ENCODE measurements at places on chromosomes 4 and X.

- DNase-seq, result no peak
- no peaks in the 10 kb centered on the region for H3K36me3 ChIP-seq
- no peaks in the 10 kb centered on the region for H3K27me3 ChIP-seq
- peaks cover 18% of the 10 kb centered on the region for H3K4me1 ChIP-seq
These were observed 494.4 kb downstream of the TMA16 start for GRCh38 chr4:163988865-163989264.

- H3K27me3 ChIP-seq, result peaks cover 2% of the 10 kb centered on the region
- peaks cover 36% of the 10 kb centered on the region for H3K4me1 ChIP-seq
- DNase-seq, result no peak
- H3K27ac ChIP-seq, result peak overlapping the region; percentile 91
These were observed 301.7 kb downstream of the ADGRL3 start for GRCh38 chr4:61501812-61502211.

- H3K36me3 ChIP-seq, result no peaks in the 10 kb centered on the region
- H3K27ac ChIP-seq, result no peak overlapping the region
- no peak for DNase-seq
- H3K4me3 ChIP-seq, result no peak overlapping the region
- no peaks in the 10 kb centered on the region for H3K27me3 ChIP-seq
These were observed 207.4 kb upstream of the CXCL13 start for GRCh38 chr4:77398256-77398655.

- H3K4me1 ChIP-seq, result peaks cover 6% of the 10 kb centered on the region
- H3K27ac ChIP-seq, result no peak overlapping the region
- no peak overlapping the region for H3K4me3 ChIP-seq
- no peaks in the 10 kb centered on the region for H3K36me3 ChIP-seq
These were observed 128.4 kb downstream of the REELD1 start for GRCh38 chr4:146342600-146343192.

GRCh38 chr4:99400831-99401230, 34.3 kb downstream of the ADH7 start:
- H3K27ac ChIP-seq, result no peak overlapping the region
- H3K36me3 ChIP-seq, result no peaks in the 10 kb centered on the region
- H3K4me1 ChIP-seq, result no peaks in the 10 kb centered on the region

DNA sequence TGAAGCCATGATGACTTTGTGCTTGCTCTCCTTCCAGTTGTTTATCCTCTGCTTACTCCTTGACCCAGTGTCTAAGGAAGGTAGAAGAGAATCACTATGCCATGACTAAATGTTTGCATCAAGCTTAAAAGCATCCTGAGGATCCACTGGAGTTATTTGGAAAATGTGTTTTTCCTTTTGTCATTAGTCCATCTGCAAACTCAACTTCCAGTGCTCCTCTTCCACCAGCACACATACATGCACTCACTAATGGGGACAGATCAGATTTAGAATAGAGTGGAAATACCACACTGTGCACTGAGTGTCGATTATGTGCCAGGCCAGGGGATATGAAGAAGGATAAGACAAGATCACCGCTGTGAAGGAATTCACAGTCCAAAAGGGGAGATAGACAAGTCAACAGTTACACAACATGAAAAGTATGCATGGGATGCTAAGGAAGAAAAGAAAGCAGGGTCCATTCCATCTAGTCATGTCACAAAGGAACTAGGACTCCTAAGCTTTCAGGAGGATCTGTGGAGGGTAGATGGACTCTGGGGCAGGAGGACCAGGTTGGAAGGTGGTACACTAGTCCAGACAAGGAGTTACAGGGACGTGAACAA, 1.9 kb downstream of the OCIAD2 start:
- no peak overlapping the region for H3K27ac ChIP-seq
- peak overlapping the region; percentile 82 for H3K4me3 ChIP-seq
- peaks cover 3% of the 10 kb centered on the region for H3K4me1 ChIP-seq
- H3K36me3 ChIP-seq, result peaks cover 5% of the 10 kb centered on the region
- no peak for DNase-seq

Measured in glutamatergic neuron (in vitro differentiated cells).